ENCODE measurements at places on chromosomes 4 and X.
A peak's percentile ranks its signal among the peaks of the same experiment; 100 is the strongest.

GRCh38 chrX:115233497-115234455, at the start of gene LRCH2:
Gene LRCH2 (minus strand): TSS chrX:115234096. CDS start chrX:115234041, 55 bp downstream.
- no peak for DNase-seq

DNA sequence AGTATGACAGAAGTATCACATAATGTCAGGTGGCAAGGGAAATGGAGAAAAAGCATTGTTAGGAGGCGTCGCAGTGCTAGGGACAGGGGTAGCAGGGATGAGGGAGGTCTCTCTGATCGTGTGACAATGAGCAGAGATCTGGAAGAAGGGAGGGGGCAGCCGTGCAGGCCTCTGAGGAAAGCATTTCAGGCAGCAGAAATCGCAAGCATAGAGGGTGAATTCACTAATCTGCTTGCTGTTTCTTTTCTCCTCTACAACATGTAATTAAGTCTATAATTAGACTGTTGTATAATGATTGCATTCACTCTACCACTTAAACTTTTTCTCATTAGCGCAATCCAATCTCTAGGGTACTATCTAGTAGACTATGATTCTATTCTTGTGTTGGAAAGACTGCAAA, 9.1 kb downstream of the CYP4V2 start:
- no peak for DNase-seq

GRCh38 chr4:41471126-41472071, 66.6 kb upstream of the LIMCH1 start:
- no peak for DNase-seq

- DNase-seq = no peak
Observed at GRCh38 chr4:9988363-9988749, 32.9 kb downstream of the SLC2A9 start.

DNA sequence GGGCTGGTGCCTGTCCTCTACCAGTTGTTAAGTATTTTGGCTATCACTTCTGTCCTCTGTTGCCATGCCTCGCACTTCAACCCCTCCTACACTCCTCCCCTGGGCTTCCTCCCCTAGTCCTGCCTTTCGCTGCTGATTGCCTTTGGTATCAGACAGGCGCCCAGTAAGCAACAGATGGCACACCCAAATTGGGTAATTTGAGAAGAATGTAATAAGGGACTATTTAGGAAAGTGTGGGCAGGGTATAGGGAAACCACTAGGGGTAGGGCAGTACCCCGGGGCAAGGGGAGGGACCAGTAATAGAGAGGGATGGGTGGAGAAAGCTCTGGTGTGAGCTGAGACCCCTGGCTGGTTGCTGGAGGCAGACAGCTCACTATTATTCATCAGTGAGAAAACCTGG, 172.7 kb upstream of the USP9X start:
- DNase-seq = no peak

DNA sequence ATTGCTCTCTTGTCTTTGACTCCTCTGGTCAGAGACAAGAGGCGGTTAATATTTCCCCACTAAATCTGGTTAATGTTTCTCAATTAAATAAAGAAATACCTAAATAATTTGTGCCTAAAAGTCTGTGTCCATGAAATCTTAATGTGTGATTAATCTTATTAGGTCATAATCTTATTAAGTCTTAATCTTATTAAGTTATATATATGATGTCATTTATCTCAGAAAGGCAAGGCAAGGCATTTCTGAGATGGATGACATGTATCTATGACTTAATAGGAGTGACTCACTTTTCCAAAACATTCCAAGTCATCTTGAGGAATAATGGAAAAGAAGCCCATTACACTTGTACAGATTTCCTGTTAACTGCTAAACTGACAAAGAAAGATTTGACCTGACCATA, 74.7 kb downstream of the TRAM1L1 start:
- no peak for DNase-seq

DNA sequence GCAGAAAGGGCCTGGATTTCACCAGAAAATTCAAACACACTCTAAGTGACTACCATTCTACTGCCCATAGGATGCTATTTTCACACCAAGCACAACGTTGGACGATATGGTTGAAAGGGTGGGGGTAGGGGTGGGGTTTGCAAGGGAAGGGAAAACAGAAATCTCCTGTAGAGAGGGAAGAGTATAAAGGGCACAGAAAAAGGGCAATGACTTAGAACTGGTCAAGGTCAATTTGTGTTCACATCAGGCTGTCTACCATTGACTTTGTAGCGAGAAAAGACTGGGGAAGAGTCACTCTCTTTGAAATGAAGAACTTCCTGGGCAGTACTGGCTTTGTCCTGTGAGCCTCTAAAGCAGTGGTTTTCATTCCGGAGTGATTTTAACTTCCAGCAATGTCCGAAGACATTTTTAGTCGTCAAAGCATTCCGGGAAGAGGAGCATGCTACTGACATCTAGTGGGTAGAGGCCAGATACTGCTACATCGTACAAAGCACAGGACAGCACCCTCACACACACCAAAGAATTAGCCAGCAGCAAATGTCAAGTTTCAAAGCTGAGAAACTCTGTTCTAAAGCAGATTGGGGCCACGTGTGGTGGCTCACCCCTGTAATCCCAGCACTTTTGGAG, 48.4 kb upstream of the SLC7A3 start:
- DNase-seq = no peak

DNA sequence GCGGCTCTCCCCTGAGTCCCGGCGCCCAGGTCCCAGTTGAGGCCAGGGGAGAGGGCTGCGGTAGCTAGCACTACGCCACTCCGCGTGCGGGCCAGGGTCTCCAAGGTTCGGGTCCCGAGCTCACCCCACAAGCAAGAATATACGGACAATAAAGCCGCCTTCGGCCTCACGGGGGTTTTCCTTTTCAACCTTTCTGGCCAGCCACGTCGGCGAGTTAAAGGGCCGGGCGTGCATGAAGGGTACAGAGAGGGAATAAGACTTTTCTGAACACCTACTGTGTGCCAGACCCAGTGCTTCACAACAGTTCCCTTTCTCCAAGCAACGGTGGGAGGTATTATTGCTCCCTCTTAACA, 138.5 kb upstream of the ZIC3 start:
- no peak for DNase-seq

DNA sequence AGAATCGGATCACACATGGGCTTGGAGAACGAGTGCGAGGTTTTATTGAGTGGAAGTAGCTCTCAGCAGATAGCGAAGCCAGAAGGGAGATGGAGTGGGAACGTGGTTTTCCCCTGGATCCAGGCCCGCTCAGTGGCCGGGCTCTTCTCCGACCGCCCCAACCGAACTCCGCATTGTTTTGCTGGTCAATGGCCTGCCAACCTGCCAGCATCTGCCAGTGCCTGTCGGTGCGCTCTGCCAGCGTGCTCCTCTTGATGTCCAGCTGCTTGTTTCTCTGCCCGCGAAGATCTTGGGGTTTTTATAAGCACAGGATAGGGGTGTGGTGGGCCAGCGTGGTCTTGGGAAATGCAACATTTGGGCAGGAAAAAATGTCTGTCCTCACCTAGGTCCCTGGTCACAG, 5.6 kb upstream of the SYTL5 start:
- no peak for DNase-seq

DNA sequence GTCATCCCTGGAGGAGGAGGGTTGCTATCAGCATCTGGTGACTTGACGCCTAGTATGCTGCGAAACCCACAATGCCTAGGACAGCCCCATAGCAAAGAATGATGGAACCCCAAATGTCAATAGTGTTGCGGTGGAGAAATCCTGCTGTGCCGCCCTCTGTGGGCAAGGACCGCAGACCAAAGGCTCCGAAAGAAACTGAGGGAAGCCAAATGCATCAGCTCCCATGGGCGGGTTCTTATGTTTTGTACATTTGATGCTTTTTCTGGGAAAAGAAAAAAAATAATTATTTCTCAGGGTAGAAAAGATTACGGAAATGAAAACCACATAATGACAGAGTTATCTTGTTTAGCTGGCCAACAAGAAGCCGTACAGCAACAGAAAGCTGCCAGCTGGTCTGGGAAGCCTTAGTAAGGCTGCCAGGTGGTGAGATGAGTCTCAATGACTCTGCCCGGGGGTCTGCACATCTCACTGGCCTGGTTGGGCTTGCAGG, 95.0 kb upstream of the TBL1X start:
- DNase-seq = no peak

DNA sequence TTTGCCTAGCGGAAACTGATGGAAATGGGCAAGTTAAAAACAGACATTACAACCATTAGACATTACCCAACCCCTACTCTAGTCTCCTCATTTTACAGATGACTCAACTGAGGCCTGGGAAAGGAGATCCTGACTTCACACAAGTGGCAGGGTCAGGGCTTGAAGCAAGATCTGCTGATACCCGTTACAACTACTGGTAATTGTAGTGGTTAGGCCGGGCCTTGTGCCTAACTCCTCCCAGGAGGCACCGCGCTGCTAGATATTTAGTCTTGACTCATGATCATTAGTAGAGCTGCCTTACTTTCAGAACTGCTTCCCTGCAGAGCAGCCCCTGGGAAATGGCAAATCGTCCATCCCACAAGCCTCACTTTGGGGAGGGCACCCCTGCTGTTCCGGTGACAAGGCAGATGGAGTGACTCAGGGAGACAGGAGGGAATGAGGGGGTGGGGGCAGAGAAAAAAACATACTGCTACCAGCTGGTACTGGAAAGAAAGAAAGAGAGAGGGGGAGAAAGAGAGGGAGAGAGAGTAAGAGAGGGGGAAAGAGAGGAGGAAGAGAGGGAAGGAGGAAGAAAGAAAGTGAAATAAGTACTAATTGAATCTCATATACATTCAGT, 12.2 kb downstream of the ARHGEF6 start:
- DNase-seq = peak; percentile 39

DNA sequence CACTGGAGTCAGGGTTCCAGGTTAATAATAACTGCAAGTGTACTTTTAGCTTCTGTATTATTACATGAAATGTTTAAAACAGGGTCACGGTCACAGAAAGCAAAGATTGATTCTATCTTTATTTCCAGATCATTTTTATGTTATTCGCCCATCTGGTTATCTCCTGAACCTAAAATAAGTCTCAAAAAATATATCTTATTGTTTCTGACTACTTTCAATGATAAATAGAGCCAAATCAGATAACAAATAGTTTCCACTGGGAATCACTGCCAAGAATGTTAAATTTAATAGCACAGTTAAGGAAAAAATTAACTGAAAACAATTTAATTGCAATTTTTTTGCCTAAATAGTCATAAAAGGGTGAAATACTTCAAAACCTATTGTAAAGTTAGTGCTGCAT, 17.2 kb upstream of the VEGFD start:
- no peak for DNase-seq

DNA sequence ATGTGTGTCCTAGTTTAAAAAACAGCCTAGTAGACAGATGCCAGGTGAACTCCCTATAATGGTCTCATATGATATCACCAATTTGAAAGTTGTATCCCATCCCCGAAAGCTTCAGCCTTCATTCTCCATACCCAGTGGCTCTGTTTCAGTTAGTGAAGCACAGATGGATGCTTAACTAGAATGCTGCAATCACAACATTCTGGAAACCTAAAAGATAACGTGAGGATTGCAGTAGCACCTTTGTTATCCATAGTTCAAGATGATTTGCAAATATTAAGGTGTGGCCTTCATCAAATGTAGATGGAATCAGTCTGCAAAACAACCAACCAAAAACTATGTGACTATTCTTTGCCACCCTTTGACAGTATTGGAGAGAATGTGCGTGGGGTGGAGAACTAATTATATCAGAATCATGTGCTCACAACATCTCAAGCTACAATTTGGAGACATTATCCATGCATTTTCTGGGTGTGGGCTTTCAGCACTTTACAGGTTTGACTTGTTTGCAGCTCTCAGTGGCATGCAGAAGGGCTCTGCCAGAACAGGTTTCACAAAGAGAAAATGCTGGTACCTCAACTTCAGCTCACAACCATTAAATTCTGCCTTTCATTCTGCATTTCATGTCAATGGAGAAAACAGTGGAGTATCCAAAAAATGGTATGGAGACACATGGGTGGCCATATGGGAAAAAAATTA, 18.3 kb upstream of the PPID start:
- DNase-seq = no peak

- DNase-seq = no peak
Observed at GRCh38 chr4:180900781-180901180, 1342.4 kb upstream of the TENM3 start.

- DNase-seq = no peak
Observed at GRCh38 chrX:151713849-151714248, 2.0 kb upstream of the FATE1 start.

DNA sequence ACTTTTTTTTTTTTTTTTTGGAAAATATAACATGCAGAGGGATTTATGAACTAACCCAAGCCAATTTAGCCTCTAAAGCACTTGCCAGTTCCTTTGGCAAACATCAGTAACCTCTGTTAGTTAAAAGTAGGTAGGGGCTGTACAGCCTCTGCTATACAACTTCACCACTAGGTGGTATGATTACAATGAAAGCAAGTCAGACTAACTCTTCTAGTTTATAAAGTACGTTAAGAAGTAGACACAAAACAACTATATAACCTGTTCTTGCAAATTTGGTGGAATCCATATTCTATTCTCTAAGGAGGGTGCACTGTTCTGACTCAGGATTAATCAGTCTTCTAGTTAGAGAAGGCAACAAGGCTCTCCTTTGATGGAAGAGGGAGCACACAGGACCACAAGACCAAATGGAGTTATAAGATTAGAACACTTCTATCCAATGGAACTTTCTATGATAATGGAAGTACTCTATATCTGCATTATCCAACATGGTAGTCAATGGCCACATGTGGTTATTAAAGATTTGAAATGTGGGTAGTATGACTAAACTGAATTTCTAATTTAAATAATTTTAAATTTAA, 12.8 kb downstream of the AIMP1 start:
- no peak for DNase-seq

DNA sequence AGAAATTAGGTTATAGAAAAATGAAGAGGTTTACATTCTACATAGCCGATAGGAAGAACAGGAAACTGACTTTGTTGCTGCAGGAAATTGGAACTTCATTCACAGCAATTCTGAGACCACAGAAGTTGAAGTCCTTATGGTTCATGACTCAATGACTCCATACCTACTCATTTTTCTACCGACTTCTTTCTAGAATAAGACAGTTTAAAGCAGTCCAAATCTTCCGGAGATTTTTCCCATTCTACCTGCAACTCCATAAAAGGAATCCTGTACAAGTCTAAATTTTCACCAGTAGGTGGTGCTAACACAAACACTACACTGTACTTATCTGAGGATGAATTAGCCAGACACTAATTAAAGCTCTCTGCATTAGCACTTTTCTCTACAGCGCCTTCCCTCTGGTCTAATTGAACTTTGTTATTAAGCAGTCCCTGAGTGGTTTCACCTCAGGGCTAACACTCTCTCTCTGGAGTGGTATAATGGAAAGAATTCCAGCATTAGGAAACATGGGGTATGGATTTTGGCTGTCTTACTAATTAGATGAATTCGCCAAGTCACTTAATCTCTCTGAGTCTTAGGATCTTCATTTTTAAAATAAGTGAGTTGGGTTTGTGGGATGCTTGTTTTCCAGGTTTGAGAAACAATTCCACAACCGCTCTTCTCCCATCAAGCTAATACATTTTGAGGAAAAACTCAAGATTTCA, 167.9 kb downstream of the SMIM20 start:
- no peak for DNase-seq

- DNase-seq = no peak
Observed at GRCh38 chr4:127809173-127809800, 27.2 kb downstream of the HSPA4L start.

DNA sequence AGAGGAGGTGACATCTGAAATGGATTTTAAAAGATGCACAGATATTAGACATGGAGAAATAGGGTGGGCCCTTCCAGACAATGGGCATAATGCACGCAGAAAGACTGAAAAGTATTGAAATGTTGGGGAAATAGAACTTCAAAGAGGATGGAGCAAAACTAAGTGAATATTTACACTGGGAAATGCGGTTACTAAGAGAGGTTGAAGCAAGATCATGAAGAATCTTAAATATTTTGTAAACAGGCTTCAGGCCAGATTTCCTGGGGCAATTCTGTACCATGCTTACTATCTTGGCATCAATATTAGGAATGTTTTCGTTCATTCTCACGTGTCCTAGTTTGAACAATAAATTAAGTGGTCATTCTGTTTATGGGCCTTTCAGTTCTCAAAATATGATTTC, 216.3 kb downstream of the ADAMTS3 start:
- DNase-seq = no peak
